Activated T-helper 1 cell treated with anti-CD3 and anti-CD28 coated beads, Interleukin-12 subunit alpha, Interleukin-12 subunit beta, Interleukin-2, Interleukin-4 antibody, amounts not matched to agents 30 ng/mL and 10 ng/mL and 1 ng/mL, durations not matched to agents 14 hours and 24 hours and 36 hours (primary cell): ENCODE measurements at places on chromosomes 7 and 10.

DNA sequence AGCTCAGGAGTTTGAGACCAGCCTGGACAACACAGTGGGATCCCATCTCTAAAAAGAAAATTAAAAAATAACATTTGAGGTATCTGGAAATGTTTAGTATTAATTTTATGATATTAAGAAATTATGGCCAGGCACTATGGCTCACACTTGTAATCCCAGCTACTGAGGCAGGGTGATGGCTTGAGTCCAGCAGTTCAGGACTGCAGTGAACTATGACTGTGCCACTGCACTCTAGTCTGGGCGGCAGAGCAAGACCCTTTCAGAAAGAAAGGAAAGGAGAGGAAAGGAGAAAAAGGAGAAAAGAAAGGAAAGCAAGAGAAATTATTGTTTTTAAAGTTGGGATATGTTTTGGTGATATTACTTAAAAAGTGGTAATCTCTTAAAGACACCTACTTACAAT is 2.5 kb upstream of the CCDC186 start:
- no peak for DNase-seq

DNA sequence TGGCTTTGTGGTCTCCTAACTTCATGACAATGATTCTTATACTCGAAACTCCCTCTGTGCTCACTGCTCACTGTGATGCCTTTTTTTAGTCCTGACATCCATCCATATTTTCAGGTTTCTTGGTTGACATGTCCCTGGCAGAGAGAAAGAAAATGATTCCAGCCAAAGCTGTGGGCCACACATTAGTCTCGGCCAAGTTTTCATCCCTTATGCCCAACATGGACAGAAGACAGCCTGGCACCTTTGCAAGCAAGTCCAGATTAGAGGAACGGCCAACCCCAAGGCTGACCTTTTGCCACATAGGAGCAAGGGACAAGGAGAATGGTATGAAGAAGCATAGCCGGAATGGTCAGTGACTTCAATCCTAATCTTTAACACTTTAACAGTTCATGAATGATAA is 8.7 kb upstream of the OPALIN start:
- no peak for DNase-seq

GRCh38 chr10:70078329-70078728 is 25.7 kb downstream of the MACROH2A2 start:
- DNase-seq: no peak

DNA sequence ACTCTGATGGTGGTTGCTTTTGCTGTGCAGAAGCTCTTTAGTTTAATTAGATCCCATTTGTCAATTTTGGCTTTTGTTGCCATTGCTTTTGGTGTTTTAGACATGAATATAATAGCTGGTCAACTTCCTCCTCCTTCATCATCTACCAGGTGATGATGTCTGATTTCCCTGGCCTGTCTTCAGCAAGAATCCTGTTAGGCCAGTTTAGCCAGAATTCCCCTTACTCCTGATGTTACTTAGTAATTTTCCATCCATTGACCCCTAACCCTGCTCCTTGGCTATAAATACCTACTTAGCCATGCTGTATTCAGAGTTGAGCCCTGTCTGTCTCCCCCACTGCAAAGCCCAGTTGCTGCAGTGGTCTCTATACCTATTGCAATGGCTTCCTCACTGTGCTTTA is 91.4 kb downstream of the ZNF777 start:
- no peak for DNase-seq

- DNase-seq: no peak
Observed at GRCh38 chr10:78778444-78779338, 290.1 kb upstream of the ZMIZ1 start.

GRCh38 chr7:77216181-77216845 is 16.7 kb upstream of the FGL2 start:
- no peak for DNase-seq

DNA sequence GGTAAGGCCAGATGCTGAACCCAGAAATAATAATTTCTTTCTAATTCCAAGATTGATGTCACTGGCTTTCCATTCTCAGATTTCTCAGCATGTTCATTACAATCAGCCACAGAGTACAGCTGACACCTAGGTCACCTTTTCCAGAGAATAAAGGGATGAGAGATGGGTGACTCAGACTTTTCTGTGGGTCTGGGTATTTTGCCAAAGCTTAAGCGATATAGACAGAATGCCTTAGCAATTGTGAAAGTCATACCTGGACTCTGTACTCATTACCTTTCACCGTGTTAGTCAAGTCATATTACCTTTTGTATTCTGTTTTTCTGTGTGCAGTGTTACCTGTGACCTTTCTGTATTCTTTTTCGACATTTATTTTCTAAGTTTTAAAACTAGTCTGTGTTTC is 10.6 kb upstream of the PRTFDC1 start:
- DNase-seq: no peak

GRCh38 chr7:131586259-131586658 is 29.8 kb upstream of the PODXL start:
- DNase-seq: no peak

- DNase-seq: no peak
Observed at GRCh38 chr10:98953251-98953650, 282.4 kb downstream of the HPSE2 start.

DNA sequence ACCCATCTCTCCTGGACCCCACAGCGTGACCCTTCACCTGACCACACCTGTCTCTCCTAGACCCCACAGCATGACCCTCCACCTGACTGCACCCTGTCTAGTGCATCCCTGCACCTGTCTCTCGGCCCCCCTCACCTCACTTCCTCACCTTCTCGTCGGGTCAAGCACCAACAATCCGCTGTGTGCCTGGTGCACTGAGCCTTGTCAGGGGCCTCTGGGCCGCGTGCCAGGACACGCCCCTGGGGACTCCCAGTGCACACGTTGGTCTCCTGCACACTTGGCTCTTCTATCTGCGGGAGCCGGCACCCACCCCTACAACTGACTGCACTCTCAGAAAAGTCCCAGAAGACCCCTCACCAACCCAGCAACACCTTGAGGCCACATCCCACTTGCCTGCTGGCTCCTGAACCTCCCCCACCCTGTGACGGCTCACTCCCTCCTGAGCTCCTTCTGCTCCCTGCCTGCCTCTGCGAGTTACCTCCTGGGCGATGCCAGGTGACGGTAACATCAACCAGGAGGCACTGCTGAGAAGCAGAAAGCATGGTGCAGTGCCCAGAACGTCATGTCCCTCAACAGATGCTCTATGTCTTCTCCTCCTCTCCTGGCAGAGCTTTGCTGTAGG is 147.6 kb downstream of the DIP2C start:
- DNase-seq: no peak

GRCh38 chr10:70616761-70617160 is 14.2 kb upstream of the PRF1 start:
- no peak for DNase-seq

- DNase-seq: no peak
Observed at GRCh38 chr7:19145434-19146115, 354 bp upstream of the FERD3L start.

- DNase-seq: no peak
Observed at GRCh38 chr10:94287336-94287735, 75.4 kb downstream of the NOC3L start.

- DNase-seq: no peak
Observed at GRCh38 chr7:6648815-6649104, 11.6 kb downstream of the ZNF316 start.

DNA sequence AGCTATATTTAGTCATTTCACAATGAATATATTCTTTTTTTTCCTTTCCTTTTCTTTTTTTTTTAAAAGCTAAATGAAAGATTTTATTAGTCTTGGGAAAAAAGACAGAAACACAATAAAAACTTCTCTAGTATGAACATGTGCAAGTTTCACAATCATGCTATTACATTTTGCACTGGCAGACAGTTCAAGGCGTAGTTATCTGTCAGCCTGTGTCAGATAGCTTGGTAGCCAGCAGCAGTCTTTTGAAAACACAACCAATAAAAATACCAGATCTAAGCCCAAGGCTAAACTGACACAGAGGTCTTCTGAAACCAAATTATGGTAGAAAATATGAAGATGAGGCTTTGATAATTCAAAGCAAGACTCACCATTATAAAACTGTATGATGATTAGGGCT is 205.8 kb upstream of the TEX47 start:
- no peak for DNase-seq

GRCh38 chr10:105010411-105011121 is 369.5 kb downstream of the SORCS3 start:
- DNase-seq: no peak

DNA sequence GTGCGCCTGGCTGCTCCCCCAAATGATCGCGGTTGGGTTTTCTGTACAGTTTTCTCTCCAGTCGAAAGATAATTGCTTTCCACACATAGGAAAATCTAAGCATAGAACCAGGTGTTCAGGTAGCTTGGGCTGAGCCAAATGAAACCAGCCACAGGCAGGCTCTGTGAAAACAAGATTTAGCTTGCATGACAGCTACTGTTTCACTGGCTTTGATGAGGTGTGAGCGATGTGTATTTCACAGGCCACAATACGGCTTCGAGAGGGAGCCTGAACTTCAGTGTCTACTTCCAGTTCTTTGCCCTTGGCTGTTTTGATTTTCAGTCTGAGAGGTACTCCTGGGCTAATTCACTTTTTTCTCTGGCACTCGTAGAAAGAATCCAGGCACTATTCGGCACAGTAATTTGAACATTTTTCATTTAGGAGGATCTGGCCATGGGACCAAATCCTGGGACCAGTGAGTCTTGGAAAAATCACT is 110.5 kb downstream of the JCAD start:
- no peak for DNase-seq

- DNase-seq: no peak
Observed at GRCh38 chr10:86312701-86313270, 53.8 kb downstream of the GRID1 start.

GRCh38 chr7:64888901-64889685 is 14.0 kb upstream of the ZNF273 start:
- DNase-seq: no peak

DNA sequence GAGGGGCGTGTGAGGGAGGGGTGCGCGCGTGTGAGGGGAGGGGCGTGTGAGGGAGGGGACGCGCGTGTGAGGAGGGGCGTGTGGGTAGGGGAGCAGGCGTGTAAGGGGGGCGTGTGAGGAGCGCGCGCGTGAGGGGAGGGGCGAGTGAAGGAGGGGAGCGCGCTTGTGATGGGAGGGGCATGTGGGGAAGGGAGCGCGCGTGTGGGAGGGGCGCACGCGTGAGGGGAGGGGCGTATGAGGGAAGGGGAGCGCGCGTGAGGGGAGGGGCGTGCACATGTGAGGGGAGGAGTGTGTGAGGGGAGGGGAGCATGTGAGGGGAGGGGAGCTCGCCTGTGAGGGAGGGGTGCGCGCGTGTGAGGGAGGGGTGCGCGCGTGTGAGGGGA is 19.1 kb downstream of the MXI1 start:
- peak; percentile 76 for DNase-seq

DNA sequence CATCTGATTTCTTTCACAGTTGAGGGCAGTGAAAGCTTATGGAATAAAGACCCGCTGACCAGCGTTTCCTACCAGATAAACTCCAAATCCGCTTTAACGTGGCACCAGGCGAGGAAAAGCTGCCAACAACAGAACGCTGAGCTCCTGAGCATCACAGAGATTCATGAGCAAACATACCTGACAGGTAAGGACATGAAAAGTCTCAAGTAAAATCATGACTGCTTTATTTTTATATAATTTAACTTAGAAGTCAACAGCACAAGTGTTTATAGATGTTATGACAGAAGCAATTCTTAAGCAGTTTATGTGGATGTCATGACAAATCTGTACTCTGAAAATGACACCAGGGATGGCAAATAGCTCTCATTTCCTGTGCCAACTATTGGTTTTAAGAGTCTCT is 24.5 kb downstream of the MRC1 start:
- DNase-seq: no peak

GRCh38 chr10:59805014-59805413 is 51.8 kb upstream of the MRLN start:
- no peak for DNase-seq

- no peak for DNase-seq
Observed at GRCh38 chr7:36367561-36368077, 22.0 kb upstream of the ANLN start.

DNA sequence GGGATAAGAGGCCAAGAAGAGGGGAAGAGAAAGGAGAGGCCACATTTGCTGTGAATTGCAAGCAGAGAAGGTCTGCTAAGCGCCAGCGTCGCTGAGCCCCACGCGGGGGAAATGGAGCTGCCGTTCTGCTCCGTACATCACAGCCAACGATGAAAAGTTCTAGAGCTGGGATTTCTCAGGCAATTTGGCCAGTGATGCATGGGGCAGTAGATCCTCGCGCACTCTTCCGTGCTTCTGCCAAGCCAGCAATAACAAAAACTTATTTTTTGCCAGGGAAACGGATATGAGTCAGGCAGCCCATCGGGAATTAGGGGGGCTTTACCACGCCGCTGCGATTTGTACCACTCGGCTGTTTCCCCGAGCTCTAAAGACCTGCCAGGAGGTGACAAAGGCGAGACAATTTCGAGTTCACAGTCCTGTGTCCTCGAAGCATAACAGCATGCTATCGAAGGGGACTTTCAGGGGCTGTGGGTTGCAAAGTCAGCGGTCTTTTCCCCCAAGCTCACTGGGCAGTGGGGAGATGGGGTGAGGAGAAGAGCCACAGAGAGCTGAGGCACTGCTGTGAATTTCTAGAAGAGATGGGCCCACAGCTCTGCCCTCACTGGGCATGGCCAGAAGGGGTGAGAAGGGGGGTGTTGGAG is 30.0 kb upstream of the SLF2 start:
- DNase-seq: no peak

DNA sequence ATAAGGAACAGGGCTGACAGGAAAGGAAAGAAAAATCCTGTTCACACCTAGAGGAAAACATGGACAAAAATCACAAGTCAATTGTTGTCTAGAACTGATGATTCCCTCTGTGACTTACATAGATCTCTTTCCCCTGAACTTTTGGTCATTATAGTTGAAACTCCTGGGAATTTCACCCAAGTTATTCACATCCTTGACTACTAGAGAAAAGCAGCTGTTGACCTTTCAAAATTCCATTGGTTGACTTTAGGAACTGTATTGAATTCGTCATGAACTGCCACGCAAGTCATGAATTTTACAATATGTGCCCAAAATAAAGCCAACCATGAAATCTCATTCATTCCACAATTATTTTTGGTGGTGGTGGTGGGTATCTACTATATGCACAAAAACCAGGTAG is 104.3 kb downstream of the UBE2H start:
- DNase-seq: no peak

GRCh38 chr10:534047-534566 is 155.4 kb downstream of the DIP2C start:
- DNase-seq: no peak

DNA sequence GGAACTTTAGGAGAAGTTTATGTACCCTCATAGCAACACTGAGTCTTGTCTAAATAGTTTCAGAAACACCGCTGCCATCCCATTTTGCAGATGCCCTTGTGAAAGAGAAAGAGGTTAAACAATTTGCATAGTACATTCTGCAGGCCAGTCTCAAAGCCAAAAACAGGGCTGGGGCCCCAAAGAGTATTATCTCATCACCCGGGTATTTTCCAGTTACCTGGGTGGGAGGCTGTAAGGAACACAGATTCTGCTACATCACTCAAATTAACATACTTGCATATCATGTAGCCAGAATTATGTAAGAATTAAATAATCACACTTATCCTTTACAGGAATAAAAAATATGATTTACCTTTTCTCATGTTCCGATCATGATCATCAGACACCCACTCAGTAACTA is 3.1 kb upstream of the FAM171A1 start:
- no peak for DNase-seq
